ENCODE measurements at places on chromosomes 2 and 18. TPM values are rescaled to one million over a fixed set of nuclear protein-coding genes. Genes with fewer than 3 reads are reported as not detected.

DNA sequence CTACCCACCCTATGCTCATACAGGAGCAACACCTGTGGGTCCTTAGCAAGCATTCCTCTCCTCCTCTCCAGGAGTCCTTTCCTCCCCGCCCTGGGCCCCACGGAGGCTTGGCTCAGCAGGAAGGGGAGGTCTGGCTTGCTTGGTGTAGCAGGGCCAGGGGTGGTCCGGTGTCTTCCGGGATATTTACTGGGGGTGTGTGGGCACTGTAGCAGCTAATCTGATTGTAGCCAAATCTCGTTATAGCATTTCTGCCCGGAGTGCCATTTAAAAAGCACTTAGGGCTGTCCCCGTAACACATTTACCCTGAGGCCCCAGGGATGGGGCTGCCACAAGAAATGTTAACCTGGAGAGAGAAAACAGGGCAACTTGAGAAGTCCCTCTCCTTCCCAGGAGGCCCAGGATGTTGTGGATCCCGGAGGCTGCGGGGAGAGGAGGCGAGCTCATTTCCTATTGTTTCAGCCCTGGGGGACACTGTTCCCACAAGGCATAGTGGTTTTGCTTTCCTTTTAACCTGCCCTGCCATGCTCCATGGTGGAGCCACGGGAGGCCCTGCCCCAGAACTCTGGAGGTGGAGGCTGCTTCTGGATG, 134.5 kb downstream of the CLIP4 start:
- H3K4me1 ChIP-seq: no peaks in the 10 kb centered on the region
- no peak overlapping the region for H3K4me3 ChIP-seq

GRCh38 chr2:25285265-25286024, 56.3 kb downstream of the DNMT3A start:
- no peaks in the 10 kb centered on the region for H3K27me3 ChIP-seq
- DNase-seq: no peak
- H3K27ac ChIP-seq: peak overlapping the region; percentile 59
- H3K4me3 ChIP-seq: no peak overlapping the region
- peaks cover 10% of the 10 kb centered on the region for H3K36me3 ChIP-seq
- peaks cover 32% of the 10 kb centered on the region for H3K4me1 ChIP-seq

GRCh38 chr2:12642859-12643258, 73.9 kb upstream of the TRIB2 start:
- H3K4me1 ChIP-seq: no peaks in the 10 kb centered on the region
- no peaks in the 10 kb centered on the region for H3K36me3 ChIP-seq
- H3K27ac ChIP-seq: no peak overlapping the region
- no peaks in the 10 kb centered on the region for H3K27me3 ChIP-seq
- H3K4me3 ChIP-seq: no peak overlapping the region

DNA sequence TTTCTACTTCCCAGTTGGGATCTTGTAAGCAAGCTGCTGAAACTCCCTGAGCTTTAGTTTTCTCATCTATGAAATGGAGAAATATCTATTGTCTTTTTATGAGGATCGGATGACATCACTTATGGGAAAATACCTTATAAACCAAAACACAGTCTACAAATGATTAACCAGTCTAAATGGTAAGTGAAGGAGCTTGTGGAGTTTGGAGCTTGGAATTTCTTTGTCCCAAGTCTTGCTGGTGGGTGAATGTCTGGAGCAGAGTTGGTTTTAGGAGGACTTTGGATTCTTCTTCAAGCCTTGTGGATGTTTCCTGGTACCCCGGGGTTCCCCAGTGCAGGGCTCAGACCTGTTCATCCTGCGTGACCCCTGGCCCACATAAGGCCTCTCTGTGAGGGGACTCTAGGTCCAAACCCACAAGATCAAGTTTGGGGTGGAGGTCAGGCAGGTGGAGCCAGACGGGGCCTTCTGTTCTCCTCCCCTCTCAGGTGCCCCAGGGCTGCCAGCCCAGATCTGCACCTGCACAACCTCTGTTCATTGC, 43.2 kb downstream of the FOSL2 start:
- H3K4me1 ChIP-seq: peaks cover 56% of the 10 kb centered on the region
- H3K36me3 ChIP-seq: no peaks in the 10 kb centered on the region
- no peaks in the 10 kb centered on the region for H3K27me3 ChIP-seq
- H3K27ac ChIP-seq: no peak overlapping the region

The RNF152 gene
- total RNA-seq: 1.3 TPM

DNA sequence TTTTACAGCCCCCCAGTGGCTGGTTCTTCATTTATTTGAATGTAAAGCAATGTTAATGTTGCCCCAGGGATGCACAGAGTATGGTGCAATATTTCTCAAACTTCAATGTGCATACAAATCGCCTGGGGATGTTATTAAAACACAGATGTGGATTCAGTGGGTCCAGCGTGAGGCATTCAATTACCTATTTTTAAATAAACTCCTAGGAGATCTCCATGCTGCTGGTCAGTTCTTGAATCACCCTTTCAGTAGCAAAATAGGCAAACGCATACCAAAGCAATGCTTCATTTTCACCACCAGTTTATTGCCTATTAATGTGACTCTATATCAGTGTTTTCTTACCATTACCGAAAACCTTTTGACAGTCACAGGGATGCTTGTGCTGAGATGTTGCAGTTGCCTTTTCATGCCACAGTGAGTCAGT, 530.7 kb downstream of the CBLN2 start:
- DNase-seq: no peak
- no peak overlapping the region for H3K27ac ChIP-seq
- H3K4me1 ChIP-seq: no peaks in the 10 kb centered on the region
- H3K27me3 ChIP-seq: no peaks in the 10 kb centered on the region
- no peak overlapping the region for H3K4me3 ChIP-seq
- H3K36me3 ChIP-seq: no peaks in the 10 kb centered on the region

DNA sequence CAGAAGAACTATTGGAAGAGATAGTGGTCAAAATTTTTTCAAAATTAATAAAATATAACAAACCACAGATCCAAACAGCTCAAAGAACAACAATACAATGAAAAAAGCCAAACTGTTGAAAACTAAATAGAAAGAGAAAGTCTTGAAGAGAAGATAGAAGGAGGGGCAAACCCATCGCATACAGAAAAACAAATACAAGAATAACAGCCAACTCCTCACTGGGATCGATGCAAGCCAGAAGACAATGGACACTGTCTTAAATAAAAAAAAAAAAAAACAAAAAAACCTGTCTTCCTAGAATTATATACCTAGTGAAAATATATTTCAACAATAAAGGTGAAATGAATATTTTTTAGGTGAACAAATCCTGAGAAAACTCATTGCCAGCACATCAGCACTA, 34.1 kb upstream of the ARHGAP25 start:
- H3K27me3 ChIP-seq: no peaks in the 10 kb centered on the region
- H3K4me1 ChIP-seq: no peaks in the 10 kb centered on the region
- no peak for DNase-seq
- H3K4me3 ChIP-seq: no peak overlapping the region
- H3K36me3 ChIP-seq: no peaks in the 10 kb centered on the region

- no peak overlapping the region for H3K27ac ChIP-seq
- H3K4me1 ChIP-seq: no peaks in the 10 kb centered on the region
- no peaks in the 10 kb centered on the region for H3K36me3 ChIP-seq
- H3K4me3 ChIP-seq: no peak overlapping the region
These were observed 1220.4 kb upstream of the ZEB2 start for GRCh38 chr2:145740302-145740701.

DNA sequence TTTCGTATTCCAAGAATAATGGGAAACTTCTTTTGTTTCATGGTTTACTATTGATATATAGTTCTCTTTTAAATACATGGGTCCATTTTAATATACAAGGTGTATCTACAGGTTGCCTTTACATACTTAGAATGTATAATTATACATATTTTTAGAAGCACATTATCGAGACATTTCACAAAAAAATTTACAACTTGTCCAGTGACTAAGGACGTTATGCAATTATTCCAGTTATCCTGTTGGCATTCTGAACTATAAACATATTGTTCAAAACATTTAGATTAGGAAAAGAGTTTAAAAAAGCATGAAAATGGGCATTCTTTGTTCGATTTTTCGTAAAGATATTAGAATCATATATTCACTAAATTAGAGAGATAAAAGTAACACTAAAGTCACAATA, 344.6 kb upstream of the TMEFF2 start:
- H3K4me3 ChIP-seq: no peak overlapping the region
- H3K27me3 ChIP-seq: no peaks in the 10 kb centered on the region
- no peak overlapping the region for H3K27ac ChIP-seq
- no peak for DNase-seq
- H3K4me1 ChIP-seq: no peaks in the 10 kb centered on the region

The GPAT2 gene
- 3.8 TPM for total RNA-seq

- H3K4me1 ChIP-seq: peaks cover 12% of the 10 kb centered on the region
- no peak overlapping the region for H3K4me3 ChIP-seq
- no peaks in the 10 kb centered on the region for H3K36me3 ChIP-seq
- no peak for DNase-seq
These were observed 170.9 kb downstream of the BCL2 start for GRCh38 chr18:63148449-63149301.

The D2HGDH gene
- total RNA-seq: 43.4 TPM

DNA sequence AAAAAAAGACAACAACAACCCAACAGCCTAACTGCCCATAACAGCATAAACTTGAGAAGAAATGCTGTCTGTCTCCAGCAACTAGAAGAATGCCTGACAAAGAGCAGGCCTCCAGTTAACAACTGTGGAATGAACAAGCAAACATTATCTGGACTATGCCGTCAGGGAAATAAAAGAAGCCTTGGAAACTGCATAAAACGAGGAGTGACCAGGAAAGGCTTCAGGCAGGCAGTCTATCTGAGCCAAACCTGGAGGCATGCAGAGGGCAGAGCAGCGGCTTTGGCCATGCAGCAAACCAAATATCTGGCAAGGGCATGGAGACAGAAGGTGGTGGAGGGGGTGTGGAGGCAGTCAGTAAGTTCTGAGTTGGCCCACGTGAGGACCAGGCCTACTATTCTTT, 11.1 kb downstream of the HES6 start:
- H3K27ac ChIP-seq: no peak overlapping the region
- no peaks in the 10 kb centered on the region for H3K36me3 ChIP-seq
- H3K27me3 ChIP-seq: no peaks in the 10 kb centered on the region
- DNase-seq: no peak

DNA sequence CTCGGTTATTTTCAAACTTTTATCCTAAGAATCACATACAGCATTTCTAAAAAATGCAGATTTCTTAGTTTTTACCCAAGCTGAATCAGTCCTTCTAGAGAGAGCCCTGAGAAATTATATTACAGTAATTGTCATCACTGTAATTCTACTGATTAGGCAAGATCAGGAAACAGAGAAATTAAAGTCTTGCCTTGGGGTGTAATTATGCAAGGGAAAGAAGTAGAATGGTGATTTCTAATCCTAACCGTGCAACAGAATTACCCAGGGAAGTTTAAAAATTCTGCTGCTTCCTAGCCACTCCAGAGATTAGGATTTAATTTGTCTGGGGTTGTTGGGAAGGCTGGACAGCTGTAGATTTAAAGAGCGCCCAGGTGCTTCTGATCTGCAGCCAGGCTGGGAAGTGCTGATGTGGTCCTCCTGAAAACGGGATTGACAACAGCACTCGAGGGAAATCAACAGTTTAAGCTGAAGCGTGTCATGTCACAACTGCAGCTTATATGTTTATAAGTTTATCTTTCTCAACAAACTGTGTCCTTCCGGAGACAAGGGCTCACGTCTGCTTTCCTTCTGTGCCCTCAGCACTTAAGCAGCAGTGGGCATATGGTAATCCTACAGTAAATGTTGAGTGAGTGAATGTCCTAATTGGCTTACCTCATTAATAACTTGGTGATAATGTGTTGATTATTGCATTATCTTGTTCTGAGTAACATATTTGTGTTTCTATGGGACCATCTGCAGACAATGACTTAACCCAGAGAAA, 671.9 kb upstream of the SOX11 start:
- no peak for DNase-seq
- H3K27ac ChIP-seq: no peak overlapping the region
- no peaks in the 10 kb centered on the region for H3K4me1 ChIP-seq
- no peak overlapping the region for H3K4me3 ChIP-seq

The GCKR gene
- total RNA-seq: not detected

DNA sequence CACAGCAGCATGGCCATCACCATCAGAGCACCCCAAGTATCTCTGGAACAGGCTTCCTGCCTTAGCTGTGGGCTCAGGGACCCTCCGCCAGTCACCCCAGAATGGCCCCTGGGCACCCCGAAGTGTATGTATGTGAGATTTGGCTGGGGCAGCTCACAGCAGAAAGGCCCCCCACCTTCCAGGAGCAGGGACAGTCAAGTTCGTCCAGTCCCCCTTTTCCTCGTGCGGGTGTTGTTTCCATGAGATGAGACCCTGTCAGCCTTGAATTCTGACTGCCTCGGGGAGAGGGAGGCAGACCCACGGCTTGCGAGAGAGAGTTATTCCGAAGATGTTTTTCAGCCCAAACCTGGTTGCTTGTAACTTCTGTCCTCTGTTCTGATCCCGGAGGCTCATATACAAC, 290.9 kb upstream of the HDAC4 start:
- H3K4me1 ChIP-seq: peaks cover 8% of the 10 kb centered on the region
- no peak for DNase-seq
- H3K4me3 ChIP-seq: no peak overlapping the region
- no peaks in the 10 kb centered on the region for H3K27me3 ChIP-seq
- H3K36me3 ChIP-seq: no peaks in the 10 kb centered on the region
- H3K27ac ChIP-seq: no peak overlapping the region

- no peaks in the 10 kb centered on the region for H3K27me3 ChIP-seq
- no peak for DNase-seq
- no peaks in the 10 kb centered on the region for H3K4me1 ChIP-seq
- no peak overlapping the region for H3K4me3 ChIP-seq
- no peak overlapping the region for H3K27ac ChIP-seq
- no peaks in the 10 kb centered on the region for H3K36me3 ChIP-seq
These were observed 245.5 kb downstream of the MYT1L start for GRCh38 chr2:2085533-2085932.
